ENCODE measurements at places on chromosomes 4 and X.
A peak's percentile ranks its signal among the peaks of the same experiment; 100 is the strongest.

GRCh38 chr4:30924495-30924894, 204.3 kb downstream of the PCDH7 start:
- no peak for DNase-seq

GRCh38 chr4:100348473-100348872, 158.2 kb upstream of the DDIT4L start:
- peak; percentile 28 for DNase-seq

- no peak for DNase-seq
Observed at GRCh38 chr4:144634978-144635747, 10.8 kb upstream of the HHIP start.

DNA sequence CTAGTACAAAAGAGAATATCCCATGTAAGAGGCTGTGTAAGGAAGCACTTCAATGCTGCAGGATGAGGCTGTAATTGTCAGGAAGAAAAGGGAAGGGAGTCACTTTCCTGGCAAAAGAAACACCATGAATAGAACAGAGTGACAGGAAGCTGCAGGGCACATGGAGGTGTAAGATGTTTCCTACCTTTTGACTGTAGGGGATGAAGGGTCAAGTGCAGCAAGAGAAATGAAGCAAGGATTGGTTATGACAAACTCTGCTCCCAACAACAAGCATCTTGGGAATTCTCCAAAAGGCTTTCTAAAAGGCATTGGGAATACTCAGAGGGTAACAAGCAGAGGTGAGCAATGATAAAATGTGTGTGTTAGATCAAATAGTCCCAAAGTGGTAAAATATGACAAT, 74.3 kb upstream of the NPY2R start:
- DNase-seq, result no peak

- DNase-seq, result no peak
Observed at GRCh38 chr4:172989984-172990820, 178.4 kb upstream of the GALNT7 start.

Data from BE2C (cell line).